Breast epithelium (tissue), 4 donors: ENCODE measurements at places on chromosomes 5 and 9.

GRCh38 chr5:103902893-103903292, 340.3 kb upstream of the NUDT12 start:
- no peak overlapping the region for H3K4me3 ChIP-seq
- DNase-seq, result no peak
- H3K27me3 ChIP-seq, result no peaks in the 10 kb centered on the region
- no peaks in the 10 kb centered on the region for H3K4me1 ChIP-seq

DNA sequence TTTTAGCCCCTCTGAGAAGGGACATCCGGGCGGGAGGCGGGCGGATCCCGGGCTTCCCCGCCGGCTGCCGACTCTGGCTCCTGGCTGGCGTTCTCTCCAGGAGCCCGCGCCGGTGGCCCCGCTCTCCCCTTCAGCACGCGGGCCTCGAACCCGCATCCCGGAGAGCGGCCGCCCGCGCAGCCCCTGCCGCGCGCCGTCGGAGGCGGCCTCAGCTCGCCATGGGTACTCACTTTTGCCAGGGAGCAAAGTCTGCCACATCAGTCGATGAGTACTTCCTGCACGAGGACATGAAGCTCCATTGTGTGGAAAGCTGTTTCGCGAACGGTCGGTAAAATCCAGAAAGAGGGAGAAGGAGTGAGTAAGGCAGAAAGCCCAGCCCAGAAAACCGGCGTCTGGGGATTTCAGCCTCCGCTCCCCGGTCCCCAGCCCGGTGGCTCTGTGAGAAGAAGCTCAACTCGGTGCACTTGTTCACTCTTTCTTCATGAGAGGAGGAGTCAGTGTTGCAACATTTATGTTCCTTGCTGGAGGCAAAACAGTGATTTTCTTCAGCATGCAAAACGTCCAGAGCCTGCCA, at the start of gene PRLR:
TSS of gene PRLR (minus strand) at position 450 of the 574 bp plus-strand sequence. CDS start 140,867 bp downstream, outside the sequence.
- no peaks in the 10 kb centered on the region for H3K36me3 ChIP-seq
- peak within 1 kb of the TSS; percentile 80 for H3K27ac ChIP-seq
- H3K4me1 ChIP-seq, result no peaks in the 10 kb centered on the region
- H3K27me3 ChIP-seq, result no peaks in the 10 kb centered on the region
- peak within 1 kb of the TSS; percentile 70 for H3K4me3 ChIP-seq

DNA sequence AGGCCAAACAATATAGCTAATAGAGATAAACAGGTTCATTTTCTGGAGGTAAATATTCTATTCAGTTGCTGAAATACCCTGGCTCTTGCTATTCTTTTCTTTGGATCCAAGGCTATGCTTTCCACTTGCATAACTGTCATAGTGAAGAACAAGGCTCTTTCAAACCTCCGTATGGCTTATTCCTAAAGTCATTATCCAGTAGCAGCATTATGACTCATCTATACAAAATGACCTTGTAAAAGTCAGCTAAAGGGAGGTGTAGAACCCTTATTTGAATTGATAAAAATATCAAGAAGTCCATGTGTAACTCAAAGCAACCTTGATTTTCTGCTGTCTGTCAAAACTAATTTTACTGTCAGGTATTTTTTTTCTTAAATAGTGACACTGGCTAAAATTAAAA, 447.8 kb downstream of the PLK2 start:
- H3K27me3 ChIP-seq, result no peaks in the 10 kb centered on the region
- no peak for DNase-seq
- no peak overlapping the region for H3K27ac ChIP-seq
- H3K36me3 ChIP-seq, result no peaks in the 10 kb centered on the region
- H3K4me3 ChIP-seq, result no peak overlapping the region

DNA sequence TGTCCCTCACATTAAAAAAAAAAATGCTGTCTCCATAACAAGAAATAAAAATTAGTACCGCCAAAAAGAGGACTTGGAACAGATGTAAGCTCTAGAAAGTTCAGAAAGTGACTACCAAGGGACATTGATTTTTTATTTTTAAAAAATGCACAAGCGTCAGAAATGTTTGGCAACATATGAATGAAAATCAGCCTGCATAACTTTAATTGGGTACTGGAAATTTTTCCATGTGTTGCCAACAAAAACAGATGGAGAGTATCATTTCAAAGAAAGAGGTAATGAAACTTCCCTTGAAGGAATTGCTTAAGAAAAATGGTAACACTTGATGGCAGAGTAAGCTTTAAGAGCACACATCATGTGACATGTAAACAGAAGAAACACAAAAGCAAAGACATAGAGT, 47.2 kb downstream of the OR2K2 start:
- no peak overlapping the region for H3K27ac ChIP-seq
- no peaks in the 10 kb centered on the region for H3K36me3 ChIP-seq

DNA sequence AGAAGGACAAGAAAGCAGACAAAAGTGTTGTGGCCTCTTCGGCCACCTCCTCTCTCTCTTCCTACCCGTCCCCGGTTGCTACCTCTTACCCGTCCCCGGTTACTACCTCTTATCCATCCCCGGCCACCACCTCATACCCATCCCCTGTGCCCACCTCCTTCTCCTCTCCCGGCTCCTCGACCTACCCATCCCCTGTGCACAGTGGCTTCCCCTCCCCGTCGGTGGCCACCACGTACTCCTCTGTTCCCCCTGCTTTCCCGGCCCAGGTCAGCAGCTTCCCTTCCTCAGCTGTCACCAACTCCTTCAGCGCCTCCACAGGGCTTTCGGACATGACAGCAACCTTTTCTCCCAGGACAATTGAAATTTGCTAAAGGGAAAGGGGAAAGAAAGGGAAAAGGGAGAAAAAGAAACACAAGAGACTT, 2.4 kb downstream of the EGR1 start:
- peak overlapping the region; percentile 99 for H3K27ac ChIP-seq
- H3K4me1 ChIP-seq, result peaks cover 13% of the 10 kb centered on the region
- no peaks in the 10 kb centered on the region for H3K36me3 ChIP-seq

DNA sequence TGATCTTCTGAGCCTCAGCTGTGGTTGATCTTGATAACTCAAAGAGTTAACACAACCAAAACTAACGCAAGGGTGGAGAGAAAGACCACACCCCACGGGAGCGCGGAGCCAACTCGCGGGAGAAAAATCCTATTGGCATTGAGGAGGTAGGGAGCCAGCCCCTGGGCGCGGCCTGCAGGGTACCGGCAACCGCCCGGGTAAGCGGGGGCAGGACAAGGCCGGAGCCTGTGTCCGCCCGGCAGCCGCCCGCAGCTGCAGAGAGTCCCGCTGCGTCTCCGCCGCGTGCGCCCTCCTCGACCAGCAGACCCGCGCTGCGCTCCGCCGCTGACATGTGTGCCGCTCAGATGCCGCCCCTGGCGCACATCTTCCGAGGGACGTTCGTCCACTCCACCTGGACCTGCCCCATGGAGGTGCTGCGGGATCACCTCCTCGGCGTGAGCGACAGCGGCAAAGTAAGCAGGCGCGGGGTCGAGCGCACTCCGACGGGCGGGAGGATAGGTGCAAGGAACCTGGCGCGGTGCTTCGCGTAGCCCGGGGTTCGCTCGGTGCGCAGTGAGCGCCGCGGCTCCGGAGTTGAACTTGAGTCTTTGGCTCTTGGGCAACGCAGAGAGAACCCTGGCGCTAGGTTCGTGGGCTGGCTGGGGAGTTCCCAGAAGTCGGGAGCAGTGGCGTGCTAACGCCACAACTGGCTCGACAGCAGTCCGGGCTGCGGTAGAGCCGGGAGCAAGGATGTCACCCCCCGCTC, at the start of gene GDA:
TSS of gene GDA (plus strand) at position 210 of the 745 bp plus-strand sequence. CDS start at position 330, 120 bp downstream.
- no peak for DNase-seq
- H3K4me1 ChIP-seq, result no peaks in the 10 kb centered on the region
- no peaks in the 10 kb centered on the region for H3K36me3 ChIP-seq
- no peaks in the 10 kb centered on the region for H3K27me3 ChIP-seq
- peak within 1 kb of the TSS; percentile 11 for H3K4me3 ChIP-seq

GRCh38 chr5:119541716-119542115, 87.6 kb upstream of the FAM170A start:
- no peak overlapping the region for H3K27ac ChIP-seq
- no peak overlapping the region for H3K4me3 ChIP-seq
- no peaks in the 10 kb centered on the region for H3K36me3 ChIP-seq
- DNase-seq, result no peak
- no peaks in the 10 kb centered on the region for H3K4me1 ChIP-seq

DNA sequence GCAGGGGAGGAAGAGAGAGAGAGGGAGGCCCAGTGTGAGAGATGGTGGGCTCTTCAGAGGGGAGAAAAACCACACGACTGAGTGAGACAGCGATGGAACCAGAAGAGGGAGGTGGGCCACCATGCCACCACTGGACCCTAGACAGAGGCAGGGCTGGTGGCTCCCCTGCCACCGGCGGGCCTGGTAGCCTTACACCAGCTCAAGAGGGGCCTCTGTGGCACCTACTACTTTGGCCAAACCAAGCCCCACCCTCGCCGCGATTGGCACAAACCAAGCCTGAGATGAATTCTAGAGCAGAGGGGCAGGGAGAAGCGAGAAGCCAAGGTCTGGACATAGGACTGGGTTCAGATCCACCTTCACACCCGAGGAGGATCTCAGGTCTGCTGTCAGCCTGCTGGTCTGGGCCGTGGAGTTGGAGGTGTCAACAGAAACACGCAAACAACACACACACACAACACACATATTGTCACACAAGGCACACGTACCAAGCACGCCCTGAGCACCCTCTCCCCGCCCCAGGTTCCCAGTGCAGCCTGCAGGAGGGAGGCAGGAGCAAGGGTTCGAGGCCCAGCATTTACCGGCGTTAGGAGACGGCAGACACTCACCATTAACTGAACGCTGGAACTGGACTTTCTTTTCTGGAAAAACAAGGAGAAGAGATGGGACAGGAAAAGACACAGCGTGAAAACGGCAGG, 49.4 kb downstream of the SLC6A7 start:
- H3K4me3 ChIP-seq, result no peak overlapping the region
- no peak for DNase-seq
- H3K36me3 ChIP-seq, result no peaks in the 10 kb centered on the region
- no peak overlapping the region for H3K27ac ChIP-seq

- no peaks in the 10 kb centered on the region for H3K4me1 ChIP-seq
- no peak overlapping the region for H3K4me3 ChIP-seq
- no peak for DNase-seq
- H3K27me3 ChIP-seq, result no peaks in the 10 kb centered on the region
- H3K27ac ChIP-seq, result peak overlapping the region; percentile 24
- no peaks in the 10 kb centered on the region for H3K36me3 ChIP-seq
Measured at GRCh38 chr9:78130004-78130403, 98.4 kb upstream of the GNAQ start.
